AG09319 (cell line): ENCODE measurements at places on chromosomes 5 and 9.

- DNase-seq: no peak
Observed at GRCh38 chr9:22037954-22038690, 29.0 kb upstream of the CDKN2B start.

DNA sequence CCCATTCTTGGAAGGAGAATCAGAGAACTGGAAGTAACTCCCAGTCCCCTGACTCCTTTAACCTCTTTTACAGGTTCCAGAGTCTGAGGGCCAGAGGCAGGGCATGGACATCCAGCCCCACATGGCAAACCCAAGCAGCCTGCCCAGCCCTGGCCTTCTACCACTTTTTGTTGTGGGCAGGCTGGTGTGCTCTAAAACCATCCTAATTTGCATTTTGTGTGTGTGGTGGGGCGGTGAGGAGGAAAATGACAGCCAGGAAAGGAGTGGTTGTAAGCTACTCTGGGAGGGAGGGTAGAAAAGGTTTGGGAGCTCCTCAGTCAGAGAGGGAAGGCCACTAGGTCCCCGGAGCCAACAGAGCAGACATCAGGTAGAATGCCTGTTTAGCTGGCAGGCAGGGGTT is 90.6 kb downstream of the PSD2 start:
- DNase-seq: no peak

GRCh38 chr9:21708856-21709255 is 93.6 kb upstream of the MTAP start:
- DNase-seq: no peak

DNA sequence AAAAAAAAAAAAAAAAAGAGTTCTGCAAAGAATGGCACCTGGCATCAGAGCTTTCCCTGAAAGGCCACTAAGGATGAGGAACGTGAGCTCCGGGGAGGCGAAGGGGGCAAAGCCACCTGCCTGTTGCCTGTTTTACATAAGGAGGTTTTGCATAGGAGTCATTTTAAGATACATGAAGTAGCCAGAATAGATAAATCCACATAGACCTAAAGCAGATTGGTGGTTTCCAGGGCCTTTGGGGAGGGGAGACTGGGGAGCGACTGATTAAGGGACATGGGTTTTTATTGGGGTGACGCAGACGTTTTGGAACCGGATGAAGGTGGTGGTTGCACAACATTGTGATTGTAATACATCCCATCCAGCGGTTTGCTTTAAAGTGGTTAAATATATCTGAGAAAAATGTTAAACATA is 7.1 kb downstream of the NEK6 start:
- DNase-seq: no peak

DNA sequence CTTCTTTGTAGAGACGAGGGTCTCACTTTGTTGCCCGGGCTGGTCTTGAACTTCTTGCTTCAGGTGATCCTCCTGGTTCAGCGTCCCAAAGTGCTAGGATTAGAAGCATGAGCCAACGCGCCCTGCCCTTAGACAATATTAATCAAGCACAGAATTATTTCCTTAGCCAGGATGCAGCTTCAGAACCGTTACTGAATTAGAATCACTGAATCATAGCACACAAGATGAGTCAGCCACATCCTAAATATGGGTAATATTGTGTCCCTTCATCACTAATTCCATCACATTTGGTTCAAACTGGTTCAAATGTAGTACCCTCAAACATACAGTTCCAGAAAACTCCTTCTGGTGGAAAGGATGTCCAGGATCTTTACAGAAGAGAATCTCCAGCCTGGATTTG is 82.7 kb downstream of the BNC2 start:
- DNase-seq: no peak

DNA sequence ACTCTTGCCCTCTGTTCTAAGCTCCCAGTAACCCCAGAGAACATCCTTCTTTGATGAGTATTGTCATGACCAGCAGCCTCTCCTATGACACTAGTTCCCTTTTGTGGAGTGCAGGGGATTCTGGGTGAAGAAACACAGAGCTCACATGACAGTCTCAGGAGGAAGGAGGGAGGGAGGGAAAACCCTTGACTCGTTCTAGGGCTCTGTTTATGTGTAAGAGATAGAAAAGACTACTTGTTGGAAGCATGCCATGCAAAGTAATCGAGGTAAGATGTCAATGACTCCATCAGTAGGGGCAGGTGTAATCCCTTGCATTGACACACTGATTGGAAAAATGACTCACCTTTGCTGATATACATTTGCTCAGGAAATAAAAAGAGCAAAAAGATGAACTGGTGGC is 190.2 kb upstream of the ELL2 start:
- no peak for DNase-seq

DNA sequence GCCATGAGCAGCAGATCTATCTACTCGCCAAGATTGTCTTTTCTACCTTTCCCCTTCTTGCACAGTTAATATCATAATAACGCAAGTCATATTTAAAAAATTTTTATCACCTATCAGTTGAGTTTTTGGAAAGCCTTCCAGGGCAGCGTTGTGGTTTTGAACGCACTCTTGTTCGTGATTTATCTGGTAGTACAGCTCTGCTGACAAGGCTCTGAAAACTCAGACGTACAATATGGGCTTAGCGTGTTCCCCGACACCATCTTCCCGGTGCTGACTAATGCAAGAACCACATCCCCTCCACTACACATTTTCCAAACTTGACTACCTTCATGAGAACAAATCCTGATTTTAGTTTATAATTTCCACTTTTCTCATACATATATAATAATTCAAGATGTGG is 1.6 kb upstream of the NFIL3 start:
- DNase-seq: no peak

- DNase-seq: no peak
Observed at GRCh38 chr5:88829054-88829453, 53.9 kb downstream of the MEF2C start.

DNA sequence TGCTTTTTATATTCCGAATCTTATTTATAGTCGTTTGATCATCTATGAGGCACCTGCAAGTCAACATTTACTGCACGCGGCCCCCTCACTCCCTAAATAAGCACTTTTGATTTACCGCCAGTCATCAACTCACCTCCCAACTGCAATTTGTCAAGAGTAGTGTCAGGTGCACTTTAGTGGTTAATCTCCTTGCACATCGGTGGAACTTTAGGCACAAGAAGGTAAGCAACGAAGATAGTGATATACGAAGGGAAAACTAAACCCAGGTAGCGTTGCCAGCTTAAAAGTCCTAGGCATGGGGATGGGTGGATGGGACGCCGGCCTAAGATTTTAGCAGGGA is 513 bp upstream of the RNF180 start:
- no peak for DNase-seq

DNA sequence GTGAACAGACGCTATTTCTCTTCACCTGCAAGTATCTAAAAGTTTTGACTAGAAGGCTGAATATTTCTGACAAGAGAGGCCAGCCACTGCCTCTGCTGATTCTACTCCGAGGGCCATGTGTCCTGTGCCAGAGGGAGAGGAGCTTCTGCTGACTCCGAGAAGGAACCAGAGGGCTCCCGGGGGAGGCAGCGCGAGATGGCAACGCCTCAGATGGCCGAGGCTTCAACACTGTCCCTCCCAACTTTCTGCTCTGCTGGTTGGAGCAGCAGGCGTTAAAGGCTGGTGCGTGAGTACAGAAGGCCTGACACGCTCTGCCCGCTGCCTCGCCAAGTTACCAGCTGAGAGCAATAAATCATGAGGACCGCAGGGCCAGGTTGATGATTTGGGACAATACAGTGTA is 178.8 kb downstream of the GAPVD1 start:
- DNase-seq: no peak

- DNase-seq: no peak
Observed at GRCh38 chr5:58009754-58010153, 450.1 kb downstream of the PLK2 start.

GRCh38 chr9:91812191-91812590 is 137.8 kb downstream of the ROR2 start:
- DNase-seq: no peak

DNA sequence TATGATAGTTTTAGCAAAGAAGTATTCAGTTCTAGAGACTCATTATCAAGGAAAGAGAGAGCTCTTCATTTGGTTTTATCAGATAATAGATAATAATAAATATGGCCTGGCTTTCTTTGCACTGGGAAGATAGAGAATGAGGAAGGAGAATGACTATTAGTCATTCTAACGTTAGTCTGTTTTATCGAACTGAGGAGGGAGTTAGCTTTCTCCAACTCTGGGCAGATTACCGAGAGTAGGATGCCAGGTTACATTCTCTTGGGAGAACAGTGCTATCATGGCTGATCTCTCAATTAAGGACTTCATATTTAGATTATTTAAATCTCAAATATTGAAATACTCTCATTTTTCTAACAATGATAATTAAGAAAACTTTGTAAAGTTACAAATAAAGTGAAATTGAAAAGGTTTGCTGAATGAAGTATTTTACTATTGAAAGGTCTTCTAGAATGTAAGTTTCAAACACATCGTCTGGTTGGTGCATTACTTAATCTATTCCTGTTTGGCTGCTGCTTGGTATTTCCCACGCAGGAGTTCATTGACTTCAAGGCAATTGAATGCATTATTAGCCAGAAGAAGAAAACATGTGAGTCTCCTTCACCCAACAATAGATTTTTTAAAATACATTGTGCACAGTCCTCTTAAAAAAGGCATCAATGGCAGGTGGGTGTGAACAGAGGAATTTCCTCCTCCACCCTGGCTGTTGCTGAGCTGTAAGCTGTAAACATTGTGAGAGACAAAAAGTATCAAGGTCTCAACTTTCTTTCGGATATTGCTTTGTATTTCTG is 140.8 kb downstream of the C9orf152 start:
- DNase-seq: no peak
